ENCODE measurements at places on chromosomes 2 and 18. TPM values are rescaled to one million over a fixed set of nuclear protein-coding genes. Genes with fewer than 3 reads are reported as not detected.

- no peak overlapping the region for H3K4me3 ChIP-seq
- DNase-seq = no peak
- H3K36me3 ChIP-seq = no peaks in the 10 kb centered on the region
- H3K27ac ChIP-seq = peak overlapping the region; percentile 65
- no peaks in the 10 kb centered on the region for H3K27me3 ChIP-seq
Observed at GRCh38 chr2:142944264-142944663, 66.8 kb downstream of the KYNU start.

DNA sequence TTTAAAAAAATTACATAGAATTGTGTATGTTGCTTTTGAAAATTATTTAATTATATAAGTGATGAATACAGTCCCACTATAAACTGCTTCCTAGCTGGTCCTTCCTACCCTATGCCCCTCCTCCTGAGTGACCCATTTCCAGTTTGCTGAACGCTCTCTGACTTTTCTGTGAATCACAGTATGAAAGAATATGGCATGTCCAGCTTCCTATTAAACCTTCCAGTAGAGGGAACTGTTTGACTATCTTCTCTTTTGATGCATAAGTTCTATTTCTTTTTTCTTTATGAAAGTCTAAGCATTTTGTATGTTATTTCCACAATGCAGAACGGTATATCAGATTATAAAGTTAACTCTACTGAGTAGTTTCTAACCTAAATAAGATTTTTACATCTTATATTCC is 41.3 kb downstream of the PSMG2 start:
- H3K4me1 ChIP-seq = peaks cover 34% of the 10 kb centered on the region
- no peaks in the 10 kb centered on the region for H3K36me3 ChIP-seq
- no peak overlapping the region for H3K27ac ChIP-seq
- no peaks in the 10 kb centered on the region for H3K27me3 ChIP-seq

GRCh38 chr2:108548208-108549003 is 14.1 kb downstream of the LIMS1 start:
- H3K27me3 ChIP-seq = no peaks in the 10 kb centered on the region
- H3K36me3 ChIP-seq = no peaks in the 10 kb centered on the region
- H3K4me1 ChIP-seq = no peaks in the 10 kb centered on the region
- no peak for DNase-seq
- H3K27ac ChIP-seq = no peak overlapping the region
- H3K4me3 ChIP-seq = no peak overlapping the region

DNA sequence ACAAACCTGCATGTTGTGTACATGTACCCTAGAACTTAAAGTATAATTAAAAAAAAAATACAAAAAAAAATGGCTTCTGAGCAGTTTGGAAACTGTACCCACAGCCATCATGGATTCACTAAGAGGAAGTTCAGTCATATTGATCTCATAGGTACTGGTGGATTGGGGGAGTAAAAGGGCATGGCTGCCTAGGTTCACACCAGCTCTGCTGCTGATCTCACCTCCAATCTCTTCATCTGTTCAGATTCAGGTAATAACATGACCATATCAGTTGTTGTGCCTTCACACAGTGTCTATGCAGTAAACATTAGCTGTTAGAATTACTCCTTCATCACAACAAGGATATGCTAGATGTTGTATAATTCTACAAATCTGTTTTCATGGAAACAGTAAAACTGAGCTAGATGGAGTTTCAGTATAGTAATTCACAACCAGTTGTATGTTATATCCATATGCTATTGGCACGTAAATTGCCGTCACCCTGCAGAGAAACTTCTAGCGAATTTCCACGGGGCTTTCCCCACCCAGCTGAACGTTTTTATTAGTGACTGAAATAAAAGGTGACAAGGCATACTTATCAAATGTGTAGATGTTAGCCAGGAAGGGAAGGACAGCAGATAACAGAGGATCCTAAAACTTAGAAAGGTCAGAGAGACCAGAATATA is 59.3 kb upstream of the ITM2C start:
- H3K36me3 ChIP-seq = peaks cover 21% of the 10 kb centered on the region
- no peak for DNase-seq
- H3K27me3 ChIP-seq = no peaks in the 10 kb centered on the region
- H3K4me1 ChIP-seq = no peaks in the 10 kb centered on the region
- H3K27ac ChIP-seq = no peak overlapping the region

- no peak overlapping the region for H3K27ac ChIP-seq
- no peaks in the 10 kb centered on the region for H3K36me3 ChIP-seq
- peaks cover 41% of the 10 kb centered on the region for H3K27me3 ChIP-seq
- H3K4me1 ChIP-seq = no peaks in the 10 kb centered on the region
- no peak overlapping the region for H3K4me3 ChIP-seq
- DNase-seq = no peak
Observed at GRCh38 chr2:7724336-7724735, 807.1 kb downstream of the RNF144A start.

- peaks cover 17% of the 10 kb centered on the region for H3K27me3 ChIP-seq
Observed at GRCh38 chr18:46732201-46732600, 24.7 kb downstream of the ST8SIA5 start.

GRCh38 chr2:138428710-138429440 is 72.7 kb upstream of the SPOPL start:
- H3K27ac ChIP-seq = no peak overlapping the region
- no peak for DNase-seq
- H3K27me3 ChIP-seq = no peaks in the 10 kb centered on the region
- H3K4me1 ChIP-seq = no peaks in the 10 kb centered on the region
- no peak overlapping the region for H3K4me3 ChIP-seq

DNA sequence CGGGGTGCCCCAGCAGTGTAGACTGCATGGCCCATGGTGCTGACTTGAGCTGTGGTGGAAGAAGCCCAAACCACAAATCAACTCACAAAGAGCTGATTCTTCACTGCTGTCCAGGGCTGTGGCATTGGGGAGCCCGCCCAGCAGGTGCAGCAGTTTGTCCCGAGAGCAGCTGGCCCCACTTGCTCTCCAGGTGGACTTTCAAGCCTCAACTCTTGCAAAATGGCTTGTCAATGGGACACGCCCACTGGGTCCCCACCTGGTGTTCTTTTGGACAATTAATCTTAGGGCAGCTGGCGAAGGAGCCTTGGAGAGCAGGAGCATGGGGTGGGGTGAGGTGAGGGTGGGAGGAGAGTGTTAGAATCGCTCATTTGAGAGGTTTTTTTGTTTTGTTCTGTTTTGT is 117.9 kb downstream of the MYCN start:
- DNase-seq = no peak
- no peaks in the 10 kb centered on the region for H3K4me1 ChIP-seq
- no peak overlapping the region for H3K4me3 ChIP-seq
- H3K27ac ChIP-seq = no peak overlapping the region
- peaks cover 31% of the 10 kb centered on the region for H3K27me3 ChIP-seq
- H3K36me3 ChIP-seq = no peaks in the 10 kb centered on the region

- H3K36me3 ChIP-seq = no peaks in the 10 kb centered on the region
- H3K27ac ChIP-seq = no peak overlapping the region
- no peak overlapping the region for H3K4me3 ChIP-seq
- H3K27me3 ChIP-seq = no peaks in the 10 kb centered on the region
Observed at GRCh38 chr2:96135621-96136020, 2.7 kb downstream of the ASTL start.

TMEM169 gene
- total RNA-seq = 0.58 TPM

All from PC-9 (cell line).